Stimulated activated CD4-positive, alpha-beta T cell treated with anti-CD3 and anti-CD28 coated beads, TNF-alpha, amount 100 ng/mL, for 4 hours (primary cell): ENCODE measurements at places on chromosomes 4 and X.
A peak's percentile ranks its signal among the peaks of the same experiment; 100 is the strongest.

- DNase-seq = no peak
Measured at GRCh38 chr4:78058591-78059523, 1.7 kb downstream of the FRAS1 start.

DNA sequence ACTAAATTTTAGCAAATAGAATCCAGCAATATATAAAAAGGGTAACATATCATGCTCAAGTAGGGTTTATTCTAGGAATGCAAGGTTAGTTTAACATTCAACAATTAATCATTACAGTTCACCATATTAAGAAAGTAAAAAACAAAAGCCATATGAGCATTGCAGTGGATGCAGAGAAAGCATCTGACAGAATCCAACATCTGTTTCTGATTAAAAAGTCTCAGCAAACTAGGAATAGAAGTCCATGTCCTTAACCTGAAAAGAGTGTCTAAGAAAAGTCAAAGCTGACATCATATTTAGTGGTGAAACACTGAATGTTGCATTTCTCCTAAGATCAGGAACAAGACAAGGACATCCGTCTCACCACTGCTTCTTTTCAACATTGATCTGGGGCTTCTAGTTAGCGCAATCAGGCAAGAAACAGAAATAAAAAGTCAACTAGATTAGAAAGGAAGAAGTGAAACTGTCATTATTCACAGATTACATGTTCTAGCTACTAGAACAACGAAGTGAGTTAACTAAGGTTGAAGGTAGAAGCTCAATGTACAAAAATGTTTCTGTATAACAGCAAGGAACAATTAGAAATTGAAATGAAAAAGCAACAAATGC, 49.3 kb downstream of the MRPL1 start:
- DNase-seq = no peak

GRCh38 chr4:130675266-130675665, 1579.3 kb downstream of the C4orf33 start:
- no peak for DNase-seq

DNA sequence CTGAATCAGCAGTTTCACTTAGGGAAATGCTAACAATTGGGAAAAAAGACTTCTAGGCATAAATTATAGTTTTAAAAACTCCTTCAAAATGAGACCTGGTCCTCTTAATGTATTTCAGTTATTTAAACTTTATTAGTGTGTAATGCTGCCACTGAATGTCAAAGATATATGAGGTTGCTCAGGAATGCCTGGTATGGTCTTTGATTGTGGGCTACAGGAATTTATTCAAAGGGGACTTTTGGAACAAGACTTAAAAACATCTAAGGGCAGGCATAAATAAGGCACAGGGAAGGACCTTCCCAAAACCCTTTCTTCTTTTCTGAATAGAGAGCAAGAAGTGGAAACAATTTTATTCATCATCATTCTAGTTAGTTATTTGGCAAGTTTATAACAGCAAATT, 439.1 kb downstream of the TLL1 start:
- DNase-seq = no peak

GRCh38 chrX:30065226-30065625, 150.1 kb upstream of the MAGEB2 start:
- no peak for DNase-seq

- DNase-seq = no peak
Measured at GRCh38 chr4:123788577-123788976, 392.0 kb downstream of the SPRY1 start.

DNA sequence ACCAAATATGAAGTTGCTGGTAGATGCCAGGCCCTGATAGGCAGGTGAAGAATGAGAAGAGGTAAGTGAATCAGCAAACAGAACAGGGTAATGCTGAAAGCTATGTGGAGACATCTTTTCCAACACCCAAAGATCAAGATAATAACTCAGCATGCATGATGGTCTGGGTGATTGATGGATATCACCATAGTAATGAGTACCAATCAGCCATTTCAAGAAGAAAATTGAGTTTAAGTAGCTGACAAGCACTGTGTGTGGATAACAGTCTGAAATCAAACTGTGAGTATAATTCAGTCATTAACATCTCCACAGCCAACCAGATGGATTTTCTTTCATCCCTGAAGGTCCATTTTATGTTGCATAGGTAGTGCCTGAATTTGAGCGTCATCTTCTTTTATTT, 289.6 kb upstream of the SMIM31 start:
- DNase-seq = no peak

- no peak for DNase-seq
Measured at GRCh38 chr4:107468156-107468555, 251.9 kb downstream of the PAPSS1 start.

GRCh38 chrX:154063234-154063633, 34.3 kb downstream of the MECP2 start:
- no peak for DNase-seq

GRCh38 chr4:162582180-162582579, 418.4 kb upstream of the FSTL5 start:
- no peak for DNase-seq

- DNase-seq = no peak
Measured at GRCh38 chr4:39655211-39655610, 16.5 kb upstream of the SMIM14 start.

DNA sequence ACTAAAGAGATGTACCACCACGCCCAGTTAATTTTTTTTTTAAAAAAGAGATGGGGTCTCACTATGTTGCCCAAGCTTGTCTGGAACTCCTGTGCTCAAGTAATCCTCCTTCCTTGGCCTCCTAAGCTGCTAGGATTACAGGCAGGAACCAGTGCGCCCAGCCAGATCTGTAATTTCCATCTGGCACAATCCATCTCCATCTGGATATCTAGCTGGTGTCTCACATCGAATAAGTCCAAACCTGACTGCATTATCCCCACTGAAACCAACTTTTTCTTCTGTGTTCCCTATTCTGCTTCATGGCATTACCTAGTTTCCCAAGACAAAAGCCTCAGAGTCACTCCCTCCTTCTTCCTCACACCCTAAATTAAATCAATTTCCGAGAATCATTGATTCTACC, 125.8 kb upstream of the TEX13C start:
- no peak for DNase-seq

GRCh38 chrX:8663325-8663724, 68.6 kb downstream of the ANOS1 start:
- DNase-seq = no peak

DNA sequence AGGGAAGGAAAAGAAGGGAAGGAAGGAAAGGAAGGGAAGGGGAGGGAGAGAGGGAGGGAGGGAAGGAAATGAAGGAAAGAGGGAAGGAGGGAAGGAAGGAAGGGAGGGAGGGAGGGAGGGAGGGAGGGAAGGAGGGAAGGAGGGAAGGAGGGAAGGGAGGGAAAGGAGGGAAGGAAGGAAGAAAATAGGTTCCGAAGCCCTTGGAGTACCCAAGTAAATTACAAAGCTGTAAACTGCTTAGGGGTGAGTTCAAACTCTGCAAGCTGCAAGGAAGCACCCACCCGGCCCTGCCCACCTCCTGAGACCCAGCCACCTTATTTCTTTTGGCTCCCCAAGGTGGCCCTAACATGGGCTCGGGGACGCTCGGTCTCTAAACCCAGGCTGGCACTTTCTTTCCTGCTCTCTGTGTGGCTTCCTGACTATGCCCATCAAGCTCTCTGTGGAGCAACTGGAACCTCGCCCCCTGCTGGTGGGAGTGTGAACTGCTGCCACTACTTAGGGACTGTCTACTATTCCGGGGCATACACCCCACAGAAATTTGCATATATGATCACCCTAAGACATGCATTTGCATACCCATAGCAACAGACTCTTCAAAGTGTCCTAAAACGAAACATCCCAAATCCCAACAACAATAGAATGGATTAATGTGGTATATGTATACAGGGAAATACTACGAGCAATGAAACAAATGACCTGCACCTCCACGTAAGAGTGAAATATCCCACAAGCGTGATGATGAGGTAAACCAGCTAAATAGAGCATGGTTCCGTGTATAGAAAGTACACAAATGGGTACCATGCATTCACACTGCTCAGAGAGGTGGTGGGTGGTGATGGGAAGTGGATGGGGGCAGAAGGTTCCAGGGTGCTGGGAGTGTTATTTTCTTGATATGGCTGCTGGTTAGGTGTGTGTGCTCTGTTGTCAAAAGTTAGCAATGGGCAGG, 151.7 kb upstream of the TBL1X start:
- DNase-seq = peak; percentile 46

DNA sequence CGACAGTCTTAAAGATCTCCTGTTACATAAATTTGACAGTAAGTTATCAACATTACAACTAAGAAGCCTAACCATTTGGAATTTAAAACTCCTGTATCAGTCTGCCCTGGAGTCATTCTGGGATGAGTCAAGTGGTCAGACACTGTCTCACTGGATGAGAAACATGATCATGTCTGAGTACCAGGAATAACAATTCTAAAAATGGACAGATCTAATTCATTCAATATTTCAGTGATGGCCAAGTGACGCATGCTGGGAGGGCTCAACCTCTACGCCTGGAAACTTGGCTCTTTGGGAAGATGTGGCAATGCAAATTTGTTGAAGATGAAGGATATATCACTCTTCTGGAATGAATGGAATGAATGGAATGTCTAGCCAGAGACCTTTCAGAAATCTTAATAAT, 1427.2 kb downstream of the STIM2 start:
- DNase-seq = no peak

DNA sequence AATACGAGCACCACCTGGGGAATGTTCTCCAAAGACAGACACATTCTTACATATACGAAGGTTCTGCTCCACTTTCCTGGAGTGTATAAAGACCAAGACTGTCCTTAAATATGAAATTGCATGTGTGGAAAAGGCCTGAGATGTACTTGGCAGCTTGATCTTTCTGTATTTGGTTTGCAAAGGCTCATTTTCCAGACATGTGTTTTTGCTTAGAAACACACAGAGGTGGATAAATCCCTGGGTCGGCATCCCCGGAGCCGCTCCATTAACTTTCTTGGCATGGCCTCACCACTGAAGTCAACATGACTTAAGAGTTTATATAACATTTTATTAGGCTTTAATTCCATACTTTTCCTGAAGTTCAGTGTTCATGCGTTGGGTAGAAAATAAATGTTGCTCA, 239.4 kb downstream of the LDB2 start:
- DNase-seq = no peak

- no peak for DNase-seq
Measured at GRCh38 chrX:8960957-8961468, 72.9 kb downstream of the FAM9B start.

DNA sequence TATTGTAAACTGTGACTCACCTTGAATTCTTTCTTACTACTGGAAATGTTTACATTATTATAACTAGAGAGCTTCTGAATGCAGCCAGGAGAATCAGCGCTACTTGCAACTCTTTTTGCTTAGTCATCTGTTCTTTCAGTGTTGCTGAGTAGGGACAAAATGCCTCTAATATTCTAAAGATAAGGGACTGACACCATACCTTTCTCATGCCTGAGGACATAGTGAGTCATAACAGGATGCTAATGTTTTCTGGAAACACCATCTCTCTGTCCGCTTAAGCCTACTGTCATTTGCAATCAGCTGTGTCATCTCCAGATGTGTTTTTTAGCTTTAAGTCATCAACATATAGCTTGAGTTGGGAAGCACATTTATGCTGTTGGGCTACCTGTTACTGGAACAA, 108.3 kb downstream of the QRFPR start:
- no peak for DNase-seq

GRCh38 chr4:89275587-89275986, 32.0 kb downstream of the GPRIN3 start:
- no peak for DNase-seq

DNA sequence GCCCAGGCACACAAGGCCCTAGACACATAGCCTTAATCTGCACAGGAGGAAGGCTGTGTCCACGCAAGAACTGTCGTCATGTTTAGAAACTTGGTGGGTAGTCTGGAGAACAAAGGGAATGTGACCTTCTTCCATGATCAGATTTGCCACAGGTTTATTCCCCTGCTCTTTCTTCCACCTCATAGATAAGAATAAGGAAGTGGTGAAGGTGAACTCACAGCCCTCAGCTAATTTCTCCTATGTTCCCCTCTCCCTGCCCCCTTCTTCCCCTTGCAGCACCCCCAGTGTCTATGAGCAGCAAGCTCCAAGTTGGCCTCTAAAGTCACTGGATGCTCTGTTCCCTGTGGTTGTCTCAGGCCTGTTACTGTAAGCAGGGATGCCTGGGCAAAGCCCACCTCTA, 39.8 kb upstream of the LAS1L start:
- no peak for DNase-seq

DNA sequence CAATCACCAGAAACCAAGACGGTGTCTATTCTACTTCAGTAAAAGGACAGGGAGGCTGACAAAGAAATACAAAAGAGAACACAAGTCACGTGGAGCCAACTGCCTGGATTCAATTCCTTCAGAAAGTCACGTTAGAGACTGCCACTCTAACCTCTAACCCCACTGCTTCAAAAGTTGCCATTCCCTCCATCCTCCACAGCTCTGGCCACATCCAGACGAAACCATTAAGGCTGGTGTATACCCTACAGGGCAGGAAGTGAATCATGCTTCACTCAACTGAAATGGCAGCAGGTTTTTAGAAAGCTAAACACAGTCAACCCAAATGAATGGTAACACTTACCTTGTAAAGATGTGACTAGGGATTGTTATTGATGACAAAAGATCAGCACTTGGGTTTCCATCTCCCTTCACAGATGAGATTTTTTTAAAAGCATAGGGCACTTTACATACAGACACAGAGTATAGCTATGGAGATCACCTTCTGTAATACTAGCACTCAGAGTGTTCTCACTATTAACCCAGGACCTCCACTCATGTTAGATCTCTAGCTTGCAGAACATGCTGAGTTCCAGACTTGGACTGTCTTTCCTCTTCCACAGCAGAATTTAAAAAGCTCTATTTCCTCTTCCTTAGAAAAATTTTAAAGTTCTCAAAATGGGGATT, 37.4 kb downstream of the MAML3 start:
- DNase-seq = no peak
